ENCODE measurements at places on chromosomes 1 and 21. TPM values are rescaled to one million over a fixed set of nuclear protein-coding genes. Genes with fewer than 3 reads are reported as not detected.

The FHAD1 gene
- total RNA-seq, result 0.11 TPM

The PM20D1 gene
- 0.11 TPM for total RNA-seq

The NBPF4 gene
- 0.11 TPM for total RNA-seq

The NTMT2 gene
- not detected for total RNA-seq

The INAVA gene
- total RNA-seq, result under 0.01 TPM
